ENCODE measurements at places on chromosomes 13 and 19.

GRCh38 chr13:24263632-24264031, 45.7 kb upstream of the C1QTNF9 start:
- DNase-seq, result no peak

DNA sequence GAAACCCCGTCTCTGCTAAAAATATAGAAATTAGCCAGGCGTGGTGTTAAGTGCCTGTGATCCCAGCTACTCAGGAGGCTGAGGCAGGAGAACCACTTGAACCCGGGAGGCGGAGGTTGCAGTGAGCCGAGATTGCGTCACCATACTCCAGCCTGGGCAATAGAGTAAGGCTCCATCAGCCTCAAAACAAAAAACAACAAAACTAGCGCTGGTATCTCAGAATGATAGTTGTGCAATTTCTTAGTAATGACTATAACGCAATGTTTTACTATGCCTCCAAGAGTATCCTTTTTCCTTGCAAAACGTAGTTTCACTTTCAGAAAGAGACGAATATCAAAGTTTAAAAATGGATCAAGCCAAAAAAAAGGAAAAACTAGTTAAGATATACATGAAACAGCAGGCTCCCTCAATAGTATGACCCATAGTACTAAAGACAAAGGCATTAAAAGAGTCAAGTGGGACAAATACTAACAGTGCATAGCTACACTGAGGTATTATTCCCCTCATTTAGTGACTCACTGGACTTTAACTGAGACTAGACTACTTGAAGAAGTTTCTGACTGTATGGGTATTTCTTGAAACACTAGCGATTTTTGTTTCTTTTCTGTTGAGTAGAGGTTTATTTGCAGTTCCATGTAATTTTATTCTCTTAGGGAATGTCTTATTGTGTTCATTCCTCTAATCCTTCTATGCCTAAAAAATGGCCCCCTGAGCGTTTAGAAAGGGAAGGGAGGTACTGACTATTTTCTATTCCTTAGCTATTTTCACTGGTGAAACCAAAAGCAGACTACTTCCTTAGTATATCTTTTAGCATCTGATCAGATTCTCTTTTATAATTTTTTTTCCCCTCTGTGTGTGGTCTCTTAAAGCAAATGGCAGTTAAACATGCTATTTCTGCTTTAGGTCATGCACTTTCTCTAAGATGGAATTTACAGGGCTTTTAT, 10.4 kb upstream of the ITM2B start:
- no peak for DNase-seq

DNA sequence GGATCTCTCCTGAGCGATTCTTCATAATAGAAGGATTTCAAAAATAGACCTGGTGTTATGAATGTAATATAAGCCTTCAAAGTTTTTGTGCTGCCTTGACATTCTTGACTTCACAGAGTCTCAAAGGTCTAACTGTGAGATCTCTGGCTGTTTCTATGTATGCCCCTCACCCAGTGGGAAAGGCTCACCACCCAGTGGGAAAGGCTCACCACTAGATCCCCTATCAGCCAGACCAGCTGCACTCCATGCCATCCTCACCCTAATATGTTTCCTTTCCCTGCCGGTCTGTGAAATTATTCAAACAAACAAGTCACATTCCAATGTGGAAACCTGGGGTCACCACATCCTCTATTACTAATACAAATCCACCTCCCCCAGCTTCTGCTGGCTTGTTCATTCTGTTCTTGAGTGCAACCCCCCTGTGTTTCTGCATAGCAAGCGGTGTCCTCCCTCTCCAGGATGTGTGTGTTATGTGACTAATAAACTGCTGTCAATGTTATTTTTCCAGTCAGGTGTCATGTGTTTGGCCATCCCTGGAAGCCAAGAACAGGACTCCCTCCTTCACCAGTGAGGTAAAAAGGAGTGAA, 13.8 kb upstream of the SLITRK1 start:
- DNase-seq, result no peak

DNA sequence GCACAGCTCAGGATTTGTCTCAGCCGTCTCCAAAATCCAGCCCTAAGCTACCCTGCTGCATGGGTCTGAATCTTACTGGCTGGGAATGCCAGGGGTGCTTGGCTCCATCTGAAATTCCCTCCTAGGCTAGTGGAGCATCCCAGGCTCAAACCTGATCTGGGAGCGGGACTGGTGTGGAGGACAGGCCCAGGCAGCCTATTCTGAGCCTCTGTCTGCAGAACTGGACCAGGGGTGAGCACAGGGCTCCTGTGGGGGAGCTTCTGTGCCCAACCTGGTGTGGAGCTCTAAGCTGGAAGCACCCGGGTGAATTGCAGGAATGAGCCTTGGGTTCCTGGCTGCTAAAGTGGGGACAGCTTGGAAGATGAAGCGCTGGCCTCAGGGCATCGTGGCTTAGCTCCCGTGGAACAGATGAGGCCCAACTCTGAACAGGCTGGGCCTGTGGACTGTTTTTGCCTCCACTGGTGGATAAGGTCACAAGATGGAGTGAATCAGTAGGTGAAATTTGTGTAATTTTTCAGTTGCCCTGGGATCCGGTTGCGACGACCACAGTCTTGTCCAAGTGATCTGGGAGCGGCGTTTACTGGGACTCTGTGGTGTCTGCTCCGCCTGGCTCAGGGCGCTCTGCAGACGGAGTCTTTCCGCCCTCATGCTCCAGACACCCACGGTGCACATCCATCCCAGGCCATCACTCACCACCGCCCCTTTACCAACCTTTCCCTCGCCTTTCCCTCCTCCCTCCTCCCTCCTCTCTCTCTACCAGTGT, 79.5 kb downstream of the TEX29 start:
- DNase-seq, result no peak

DNA sequence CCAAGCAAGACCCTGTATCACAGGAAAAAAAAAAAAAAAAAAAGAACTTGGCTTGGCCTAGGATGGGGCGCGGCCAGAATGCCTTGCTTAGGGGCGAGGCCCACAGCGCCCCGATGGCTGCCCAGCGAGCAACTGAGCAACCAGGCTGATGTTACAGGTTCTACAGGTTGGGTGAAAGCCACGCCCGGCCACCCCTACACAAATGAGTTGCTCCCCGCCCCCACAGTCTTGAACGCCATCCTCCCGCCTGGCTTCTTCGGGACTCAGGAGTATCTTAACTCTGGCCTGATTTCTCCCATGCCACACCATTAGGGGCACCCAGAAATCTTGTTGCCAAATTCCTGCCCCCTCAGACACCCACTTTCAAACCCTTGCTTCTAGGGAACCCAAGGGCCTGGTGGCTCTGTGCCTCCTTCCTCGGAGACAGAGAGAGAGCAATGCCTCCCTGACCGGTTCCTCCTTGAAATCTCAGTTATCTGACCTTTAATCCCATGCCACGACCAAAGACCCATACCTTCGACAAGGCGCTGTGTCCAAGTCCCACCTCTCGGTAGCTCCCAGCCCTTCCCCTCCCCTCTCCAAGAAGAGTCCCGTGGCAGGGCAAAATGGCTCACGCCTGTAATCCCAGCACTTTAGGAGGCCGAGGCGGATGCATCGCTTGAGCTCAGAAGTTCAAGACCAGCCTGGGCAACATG, 1.1 kb upstream of the CBLC start:
- no peak for DNase-seq

DNA sequence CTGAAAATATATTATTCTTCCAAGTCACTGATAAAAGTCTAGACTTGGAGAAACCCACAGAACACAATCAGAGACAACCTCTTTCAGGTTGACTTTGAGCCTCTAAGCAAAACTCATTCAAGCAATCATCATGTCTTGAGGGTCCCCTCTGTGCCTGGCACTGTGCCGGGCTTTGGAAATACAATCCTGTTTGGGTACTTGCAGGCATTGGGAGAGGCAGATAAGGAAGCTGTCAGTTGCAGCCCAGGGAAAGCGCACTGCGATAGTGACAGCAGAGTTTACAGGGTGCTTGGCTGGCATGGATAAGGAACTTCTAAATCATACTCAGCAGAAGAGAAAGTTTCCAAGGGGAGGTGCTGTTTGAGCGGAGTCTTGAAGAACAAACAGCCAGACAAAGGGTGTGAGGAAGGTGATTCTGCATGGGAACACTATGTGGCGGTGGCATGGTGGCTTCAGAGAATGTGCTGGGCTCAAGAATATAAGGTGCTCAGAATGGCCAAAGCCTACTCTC, 9.1 kb downstream of the SERP2 start:
- no peak for DNase-seq
